Progenitor cell of endocrine pancreas (in vitro differentiated cells): ENCODE measurements at places on chromosomes 4 and X. TPM values are rescaled to one million over a fixed set of nuclear protein-coding genes. Genes with fewer than 3 reads are reported as not detected.

GRCh38 chrX:45850775-45851433 lies 650.2 kb upstream of the DIPK2B start:
- DNase-seq: peak; percentile 13

DNA sequence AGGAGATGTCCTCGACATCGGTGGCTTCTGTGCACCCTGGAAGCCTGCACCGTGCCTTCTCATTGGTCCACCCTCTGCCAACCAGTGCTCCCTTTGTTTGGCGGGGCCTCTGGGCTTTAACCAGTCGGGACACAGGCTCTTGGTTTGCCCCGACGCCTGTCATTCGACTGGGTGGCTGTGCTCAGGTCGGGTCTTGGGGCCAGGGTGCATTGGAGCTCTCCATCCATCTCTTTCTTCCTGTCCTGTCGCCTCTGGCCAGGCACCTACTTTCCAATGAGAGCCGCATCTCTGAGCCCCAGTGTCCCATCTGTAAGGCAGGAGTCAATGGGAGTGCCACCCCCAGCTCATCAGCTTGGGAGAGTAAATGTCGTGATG lies 37.2 kb upstream of the NHSL2 start:
- DNase-seq: no peak

- DNase-seq: no peak
Observed at GRCh38 chr4:166012129-166013030, 139.3 kb downstream of the TLL1 start.

DNA sequence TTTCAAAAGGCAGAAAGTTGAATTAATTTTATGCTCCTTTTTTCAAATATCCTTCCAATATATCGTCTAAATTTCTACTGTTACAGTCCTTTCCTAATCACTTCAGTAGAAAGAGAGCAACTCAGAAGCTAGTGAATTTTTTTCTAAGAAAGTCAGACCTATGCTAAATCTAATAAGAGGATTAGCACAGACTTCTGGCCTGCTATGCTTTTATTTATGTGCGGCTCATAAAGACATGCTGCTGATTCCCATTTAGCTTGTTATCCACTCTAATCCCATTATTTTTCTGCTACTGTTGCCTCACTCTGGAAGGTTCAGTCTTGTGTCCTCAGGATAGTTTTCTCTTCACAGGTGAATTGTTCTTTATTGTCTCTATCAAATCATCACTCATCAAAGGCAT lies 473.5 kb upstream of the FAM241A start:
- no peak for DNase-seq

- no peak for DNase-seq
Observed at GRCh38 chr4:15653864-15654592, 1.1 kb downstream of the FBXL5 start.

Gene PCDH7
- total RNA-seq: 9.9 and 17.2 TPM in 2 replicates

DNA sequence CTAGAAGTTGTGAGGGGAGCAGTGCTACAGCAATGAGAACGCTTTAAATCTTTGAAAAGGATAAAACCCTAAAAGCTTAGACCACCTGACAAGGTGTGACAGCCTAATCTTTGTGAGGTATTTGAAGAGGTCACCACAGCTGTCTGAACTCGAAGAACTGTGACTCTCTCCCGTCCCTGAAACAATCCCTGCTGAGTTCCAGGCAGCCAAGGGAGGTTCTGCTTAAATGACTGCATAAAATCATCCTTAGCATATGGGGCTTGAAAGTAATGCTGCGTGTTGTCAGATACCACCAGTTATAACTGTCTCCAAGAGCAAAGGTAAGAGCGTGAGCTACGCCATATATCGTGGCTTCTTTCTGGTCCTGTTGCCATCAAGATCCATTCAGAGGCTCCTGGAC lies 696.3 kb downstream of the PCDH7 start:
- DNase-seq: no peak

DNA sequence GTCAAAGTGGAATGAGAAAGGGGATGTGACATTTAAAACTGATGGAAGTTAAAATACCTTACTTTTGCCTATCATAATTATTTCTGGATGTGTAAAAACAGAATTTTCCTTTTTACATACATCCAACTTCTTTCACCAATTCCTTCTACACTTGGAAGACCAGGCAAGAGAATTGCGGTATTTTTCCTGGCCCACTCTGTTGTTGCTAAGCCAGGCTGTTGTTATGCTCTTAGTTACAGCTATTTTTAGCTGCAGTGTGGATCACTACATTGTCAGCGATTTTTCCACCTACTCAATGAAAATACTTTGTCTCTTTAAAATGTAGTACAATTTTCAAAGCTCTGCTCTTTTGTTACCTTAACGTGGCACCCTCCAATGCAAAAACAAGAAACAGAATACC lies 43.4 kb downstream of the NKX6-1 start:
- DNase-seq: no peak

Gene PRSS48
- total RNA-seq: not detected in 2 replicates

- DNase-seq: no peak
Observed at GRCh38 chr4:7857238-7857701, 82.4 kb downstream of the AFAP1 start.

Gene SH3D19
- 35.5 and 38.4 TPM in 2 replicates for total RNA-seq

GRCh38 chrX:20197641-20198210 lies 56.1 kb upstream of the EIF1AX start:
- DNase-seq: no peak

DNA sequence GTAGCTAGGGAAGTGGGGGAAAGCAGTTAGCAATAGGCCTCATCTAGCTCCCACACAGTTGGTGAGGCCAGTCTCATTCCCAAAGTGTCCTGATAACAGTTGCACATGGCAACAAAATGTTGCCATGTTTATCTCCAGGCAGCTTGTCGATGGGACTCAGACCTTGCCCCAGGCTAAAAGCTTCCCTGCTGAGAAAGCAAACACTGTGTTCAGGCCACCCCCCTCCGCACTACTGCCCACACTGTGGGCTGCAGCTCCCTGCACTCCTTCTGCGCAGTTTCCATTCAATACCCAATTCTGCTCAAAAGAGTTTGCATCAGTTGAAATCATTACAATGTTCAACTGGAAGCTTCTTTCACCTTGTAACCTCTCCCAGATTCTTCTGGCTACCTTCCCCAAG lies 287.8 kb upstream of the GK2 start:
- no peak for DNase-seq

- DNase-seq: no peak
Observed at GRCh38 chr4:85787133-85787532, 312.2 kb downstream of the ARHGAP24 start.

Gene RAI2
- total RNA-seq: 7.0 and 7.2 TPM in 2 replicates

DNA sequence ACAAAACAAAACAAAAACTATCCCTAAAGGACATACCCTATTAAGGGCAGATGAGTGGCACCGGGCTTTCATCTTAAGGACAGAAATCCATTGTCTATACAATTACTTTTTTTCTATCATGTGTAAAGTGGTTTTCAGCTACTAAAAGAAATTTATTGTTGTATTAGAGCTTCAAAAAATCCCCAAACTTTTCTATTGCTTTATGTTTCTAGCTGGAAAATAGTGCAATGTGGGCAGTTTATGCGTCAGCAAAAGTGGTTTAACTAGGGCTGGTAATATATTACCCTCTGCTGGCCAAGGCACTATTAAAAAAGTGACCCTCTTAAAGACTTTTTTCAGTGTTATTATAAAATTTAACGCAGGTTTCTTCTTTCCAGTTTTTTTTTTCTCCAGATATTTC lies 15.5 kb upstream of the GPR82 start:
- DNase-seq: no peak

DNA sequence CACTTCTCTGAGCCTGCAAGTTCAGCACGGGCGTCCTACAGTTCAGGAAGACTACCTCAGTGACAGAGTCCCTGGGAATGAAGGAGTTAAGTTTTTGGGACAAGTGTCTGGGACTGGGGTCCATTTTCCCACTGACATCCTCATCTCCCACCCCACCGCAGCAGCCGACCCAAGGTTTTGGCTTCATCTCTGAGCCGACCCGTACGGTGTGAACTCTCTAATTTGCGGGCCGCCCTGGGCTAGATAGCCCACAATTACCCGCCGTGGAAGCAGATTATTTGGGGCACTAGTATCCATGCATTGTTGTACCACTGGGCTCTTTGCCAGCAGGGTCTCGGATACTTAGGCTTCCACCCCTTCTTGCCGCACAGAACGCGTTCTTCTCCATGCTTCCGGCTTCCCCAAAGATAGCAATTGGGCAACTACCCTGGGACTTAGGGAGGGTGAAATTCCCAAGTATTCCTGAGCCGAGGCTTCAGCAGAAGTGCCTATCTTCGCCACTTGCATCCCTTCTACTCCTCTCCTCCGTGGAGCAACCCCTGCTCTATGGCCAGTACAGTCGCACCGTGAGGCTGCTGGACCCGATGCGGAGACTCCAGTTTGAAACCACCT lies 2.4 kb downstream of the IL1RAPL2 start:
- no peak for DNase-seq

DNA sequence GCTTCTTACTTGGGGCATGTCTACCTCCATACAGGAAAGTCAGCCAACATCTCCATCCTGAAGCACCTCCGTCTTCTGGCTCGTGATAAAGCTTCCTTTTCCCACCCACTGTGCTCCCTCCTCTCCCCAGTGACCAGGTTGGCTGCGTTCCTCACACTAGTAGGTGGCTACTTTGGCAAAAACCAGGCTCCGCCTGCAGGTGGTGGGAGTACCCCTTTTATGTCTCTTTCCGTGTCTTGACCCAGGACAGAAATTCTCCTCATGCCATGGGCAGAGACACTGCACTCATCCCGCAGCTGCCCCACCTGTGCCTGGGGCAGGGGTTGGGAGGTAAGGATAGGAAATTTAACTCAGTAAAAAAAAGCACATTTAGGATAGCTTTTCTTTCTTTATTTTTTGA lies 50.9 kb downstream of the ENPP6 start:
- DNase-seq: no peak

GRCh38 chr4:13445841-13446790 lies 38.0 kb downstream of the RAB28 start:
- DNase-seq: no peak

Gene GAGE1
- not detected in 2 replicates for total RNA-seq

DNA sequence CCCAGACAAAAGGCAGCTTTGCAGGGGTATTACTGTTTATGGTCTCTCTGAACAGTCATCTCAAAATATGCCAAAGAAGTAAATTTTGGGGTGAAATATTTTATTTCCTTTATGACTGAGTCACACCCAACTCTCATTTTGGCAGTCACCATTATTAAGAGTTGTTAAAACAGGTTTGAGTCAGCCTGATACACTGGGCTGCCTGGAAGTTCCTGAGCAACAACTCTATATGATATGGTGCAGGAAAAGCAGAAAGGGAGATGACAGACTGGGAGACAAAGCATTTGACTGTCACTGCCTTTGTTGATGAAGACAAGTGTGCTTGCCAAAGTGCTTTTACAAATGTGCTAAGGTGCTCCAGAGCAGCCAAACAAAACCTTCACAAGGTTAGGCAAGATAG lies 1263.5 kb downstream of the PCDH7 start:
- DNase-seq: no peak

Gene SERTM2
- 0.72 and 0.95 TPM in 2 replicates for total RNA-seq

DNA sequence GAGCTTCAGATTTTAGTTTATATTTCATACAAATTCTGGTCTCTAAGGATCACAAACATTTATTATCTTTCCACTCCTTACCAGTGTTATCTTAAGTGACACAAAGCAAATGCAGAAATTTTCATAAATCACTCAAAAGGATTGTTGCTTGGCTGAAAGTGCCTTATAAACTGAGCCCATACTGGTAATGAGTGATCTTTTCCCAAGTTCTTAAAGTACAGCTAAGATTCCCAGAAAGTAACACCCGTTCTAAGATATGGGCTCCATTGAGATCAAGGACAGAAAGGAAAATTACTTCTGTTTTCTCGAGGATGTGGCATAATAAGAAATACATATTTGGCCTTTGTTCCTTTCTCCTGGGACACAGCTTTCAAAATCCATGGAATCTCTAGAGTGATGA lies 313.7 kb downstream of the ARHGAP24 start:
- no peak for DNase-seq

DNA sequence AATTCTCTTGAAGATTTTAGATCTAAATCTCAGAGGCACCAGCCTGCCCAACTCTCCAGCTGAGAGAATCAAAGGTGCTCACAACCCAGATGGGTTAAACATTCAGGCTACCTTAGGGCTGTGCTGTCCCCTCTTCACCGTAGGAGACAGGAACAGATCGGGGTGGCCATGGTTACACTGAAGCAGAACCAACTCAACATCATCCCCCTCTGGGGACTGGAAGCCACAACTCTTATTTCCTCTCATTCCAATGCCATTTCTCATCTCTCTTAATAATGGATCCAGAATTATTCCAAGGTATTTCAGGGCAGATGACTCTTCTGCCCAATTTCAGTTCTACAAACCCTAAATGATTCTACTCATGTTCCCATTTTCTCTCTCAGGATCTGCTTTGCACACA lies 109.7 kb downstream of the NKX6-1 start:
- no peak for DNase-seq

DNA sequence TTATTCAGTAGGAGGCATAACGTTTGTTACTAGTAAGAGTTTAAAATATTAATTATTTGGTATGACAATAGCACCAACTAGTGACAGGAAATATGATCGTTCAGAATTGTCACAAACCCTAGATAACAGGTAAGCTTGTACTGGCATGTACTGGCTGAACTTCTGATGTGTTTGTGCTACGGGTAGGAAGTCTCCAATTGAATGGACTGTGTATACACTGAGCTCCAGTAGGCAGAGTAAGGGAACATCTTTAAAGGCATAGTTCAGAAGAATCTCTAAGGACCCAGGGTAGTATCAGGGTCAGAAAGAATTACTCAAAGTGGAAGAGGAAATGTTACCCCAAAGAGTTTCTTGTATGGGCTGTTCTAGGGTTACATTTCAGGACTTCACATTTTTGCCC lies 230.4 kb downstream of the EDA2R start:
- no peak for DNase-seq

- no peak for DNase-seq
Observed at GRCh38 chr4:187059021-187059420, 335.4 kb upstream of the FAT1 start.

Gene BEND2
- not detected in 2 replicates for total RNA-seq

Gene GLRA3
- 0.07 and 0.10 TPM in 2 replicates for total RNA-seq

DNA sequence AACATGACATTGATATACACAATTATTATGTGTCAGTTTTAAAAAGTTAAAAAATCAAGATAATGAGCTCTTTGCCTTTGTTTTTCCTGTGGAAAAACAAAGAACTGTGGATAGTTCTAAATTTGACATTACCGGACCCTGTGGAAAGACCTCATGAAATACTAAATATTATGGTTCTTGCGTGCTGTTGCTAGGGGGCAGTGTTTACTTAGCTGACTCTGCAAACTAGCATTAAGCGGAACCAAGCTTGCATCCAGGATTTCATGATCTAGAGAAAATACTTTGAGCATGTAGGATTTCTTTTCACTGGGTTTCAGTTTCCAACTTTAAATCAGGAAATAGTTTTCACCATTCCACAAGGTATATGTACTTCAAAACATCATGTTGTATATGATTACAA lies 33.6 kb downstream of the CLCN4 start:
- no peak for DNase-seq

Gene FRG2
- not detected in 2 replicates for total RNA-seq

Gene KIF4A
- total RNA-seq: 17.0 and 18.0 TPM in 2 replicates

- DNase-seq: no peak
Observed at GRCh38 chrX:150514462-150514861, 54.0 kb upstream of the MTM1 start.

- DNase-seq: no peak
Observed at GRCh38 chrX:111410590-111411078, 1.4 kb downstream of the DCX start.

GRCh38 chr4:18020145-18020670 lies 1.3 kb downstream of the LCORL start:
- DNase-seq: no peak

Gene LONRF3
- 0.96 and 1.5 TPM in 2 replicates for total RNA-seq

GRCh38 chr4:11914406-11914805 lies 485.7 kb upstream of the HS3ST1 start:
- DNase-seq: no peak

Gene DGAT2L6
- total RNA-seq: not detected in 2 replicates
